ENCODE measurements at places on chromosomes 6 and 20. TPM values are rescaled to one million over a fixed set of nuclear protein-coding genes. Genes with fewer than 3 reads are reported as not detected.

The ULBP3 gene
- 8.2 TPM for total RNA-seq

The CHD6 gene
- 22.3 TPM for total RNA-seq

The CST4 gene
- total RNA-seq: not detected

The MANEA gene
- total RNA-seq: 14.4 TPM

The VSX1 gene
- not detected for total RNA-seq

The HLA-DMB gene
- 4.2 TPM for total RNA-seq

The TTK gene
- 44.7 TPM for total RNA-seq

The ZNF311 gene
- 0.65 TPM for total RNA-seq

The PPDPF gene
- total RNA-seq: 99.3 TPM

The DEFB132 gene
- not detected for total RNA-seq

The CASS4 gene
- total RNA-seq: 0.14 TPM

The WFDC12 gene
- total RNA-seq: not detected

The LY6G6F gene
- total RNA-seq: not detected

The BCKDHB gene
- 11.9 TPM for total RNA-seq

The CYP24A1 gene
- total RNA-seq: 0.80 TPM

All from epithelial cell of proximal tubule (primary cell).